ENCODE measurements at places on chromosomes 2 and 18.

GRCh38 chr2:5697562-5697961, 5.4 kb downstream of the SOX11 start:
- DNase-seq, result no peak

- DNase-seq, result peak; percentile 82
Measured at GRCh38 chr2:43426305-43427031, 169.4 kb downstream of the THADA start.

- no peak for DNase-seq
Measured at GRCh38 chr2:197207106-197207505, 103.5 kb downstream of the ANKRD44 start.

GRCh38 chr18:74273394-74273793, 18.4 kb downstream of the CYB5A start:
- DNase-seq, result peak; percentile 68

DNA sequence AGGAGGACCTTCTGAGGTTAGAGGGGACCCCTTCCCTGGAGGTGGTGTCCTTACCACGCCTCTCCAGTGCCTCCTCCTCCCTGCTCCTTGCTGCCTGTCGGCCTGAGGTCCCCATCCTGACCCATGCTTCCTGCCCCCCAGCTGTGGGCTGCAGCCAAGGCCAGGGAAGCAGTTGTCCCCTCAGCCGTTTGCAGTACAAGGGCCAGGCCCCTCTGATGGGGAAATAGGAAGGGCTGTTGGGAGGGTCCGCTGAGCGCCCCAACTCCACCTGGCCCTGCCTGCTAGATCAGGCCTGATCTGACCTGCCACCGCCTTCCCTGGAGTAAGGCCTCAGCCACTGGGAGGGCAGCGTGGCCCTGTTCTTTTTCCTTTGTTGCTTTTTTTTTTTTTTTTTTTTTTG, 219.8 kb downstream of the KLHL29 start:
- no peak for DNase-seq

DNA sequence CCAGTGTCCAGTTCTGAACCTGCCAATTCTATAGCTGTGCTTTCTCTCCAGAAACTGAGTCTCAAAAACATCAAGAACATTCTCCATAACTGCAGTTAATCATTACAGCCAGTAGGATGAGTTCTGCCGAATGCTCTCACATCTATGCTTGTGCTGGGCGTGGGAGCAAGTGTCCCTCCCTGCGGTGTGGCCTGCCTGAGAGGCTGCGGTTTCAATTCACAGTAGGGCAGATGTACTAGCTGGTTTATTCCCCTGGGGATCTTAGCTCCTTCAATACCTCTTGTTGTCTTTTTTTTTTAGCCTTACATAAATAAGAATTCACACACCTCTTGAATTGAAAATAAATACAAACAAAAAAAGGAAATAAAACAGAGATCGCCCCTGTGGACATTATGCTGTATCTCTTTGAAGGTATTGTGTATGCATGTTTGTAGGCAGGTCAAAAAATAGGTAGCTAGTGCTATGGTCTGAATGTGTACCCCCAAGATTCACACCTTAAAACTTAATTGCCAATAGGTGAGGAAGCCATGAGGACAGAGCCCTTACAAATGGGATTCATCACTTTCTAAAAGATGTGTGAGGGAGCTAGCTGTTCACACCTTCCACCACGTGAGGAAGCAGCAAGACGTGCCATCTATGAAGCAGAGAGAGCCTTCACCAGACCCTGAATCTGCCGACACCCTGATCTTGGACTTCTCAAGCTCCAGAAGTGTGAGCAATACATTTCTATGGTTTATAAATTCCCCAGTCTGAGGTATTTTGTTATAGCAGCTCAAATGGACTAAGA, 74.3 kb downstream of the BCL2L11 start:
- DNase-seq, result peak; percentile 19

DNA sequence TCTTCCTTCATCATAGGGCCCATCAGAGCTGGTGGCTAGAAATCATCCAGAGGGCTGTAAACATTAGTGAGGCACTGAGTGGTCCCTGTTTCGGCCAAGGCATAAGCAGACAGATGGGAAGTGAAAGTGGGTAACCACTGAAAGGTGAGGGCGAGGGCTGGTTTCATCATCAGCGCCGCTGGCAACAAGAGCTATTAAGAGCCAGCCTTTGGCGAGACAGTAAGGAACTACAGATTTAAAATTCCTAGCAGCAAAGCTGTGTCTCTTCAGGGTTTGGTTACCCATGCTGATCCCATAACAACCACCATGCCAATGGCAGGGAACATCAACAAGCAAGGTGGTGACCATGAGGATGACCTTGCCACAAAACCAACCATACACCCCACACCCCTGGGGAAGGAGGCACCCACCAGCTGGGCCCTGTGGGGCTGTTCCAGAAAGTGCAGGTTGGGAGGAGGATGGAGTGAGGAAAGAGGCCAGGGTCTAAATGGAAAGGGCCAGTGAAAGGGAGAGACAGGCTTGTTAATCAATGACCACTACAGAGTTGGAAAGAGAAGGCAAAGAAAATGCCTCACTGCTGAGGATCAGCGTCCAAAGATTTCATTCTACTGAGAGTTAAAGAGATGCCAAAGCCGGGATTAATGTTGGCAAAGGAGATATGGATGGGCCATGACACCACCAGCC, 9.0 kb upstream of the SLC20A1 start:
- no peak for DNase-seq

DNA sequence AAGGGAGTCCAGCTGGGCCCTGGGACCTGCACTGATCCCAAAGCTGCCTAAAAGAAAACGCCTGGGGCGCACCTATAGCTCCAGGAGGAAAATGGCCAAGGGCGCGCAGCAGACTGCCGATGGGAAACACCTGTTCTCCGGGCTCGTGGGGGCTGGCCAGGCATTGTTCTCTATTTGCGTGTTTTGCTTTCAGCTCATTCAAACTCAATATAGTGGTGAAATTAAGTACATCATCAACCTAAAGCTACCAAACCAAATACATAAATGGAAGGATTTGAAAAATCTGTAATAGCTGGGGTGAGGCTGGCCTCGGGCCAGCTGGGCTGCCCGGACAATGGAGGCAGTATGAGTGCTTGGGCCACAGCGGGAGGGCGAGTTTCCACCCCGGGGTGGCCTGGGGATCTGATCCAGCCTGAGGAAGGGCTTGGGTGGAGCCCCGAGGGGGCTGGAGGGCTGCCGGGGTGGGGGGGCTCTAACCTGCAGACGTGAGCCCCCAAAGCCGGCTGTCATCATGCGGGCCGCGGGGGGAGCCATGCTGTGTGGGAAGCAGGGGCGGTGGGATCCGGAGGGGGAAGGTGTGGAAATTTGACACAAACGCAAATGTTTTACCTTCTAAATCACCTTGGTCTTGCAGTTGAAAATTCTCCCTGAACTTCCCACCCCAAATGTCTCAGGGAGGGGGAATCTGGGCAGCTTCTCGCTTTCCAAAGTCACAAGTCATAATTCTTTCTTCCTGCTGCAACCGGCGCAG, 77.6 kb downstream of the ASB1 start:
- DNase-seq, result no peak

DNA sequence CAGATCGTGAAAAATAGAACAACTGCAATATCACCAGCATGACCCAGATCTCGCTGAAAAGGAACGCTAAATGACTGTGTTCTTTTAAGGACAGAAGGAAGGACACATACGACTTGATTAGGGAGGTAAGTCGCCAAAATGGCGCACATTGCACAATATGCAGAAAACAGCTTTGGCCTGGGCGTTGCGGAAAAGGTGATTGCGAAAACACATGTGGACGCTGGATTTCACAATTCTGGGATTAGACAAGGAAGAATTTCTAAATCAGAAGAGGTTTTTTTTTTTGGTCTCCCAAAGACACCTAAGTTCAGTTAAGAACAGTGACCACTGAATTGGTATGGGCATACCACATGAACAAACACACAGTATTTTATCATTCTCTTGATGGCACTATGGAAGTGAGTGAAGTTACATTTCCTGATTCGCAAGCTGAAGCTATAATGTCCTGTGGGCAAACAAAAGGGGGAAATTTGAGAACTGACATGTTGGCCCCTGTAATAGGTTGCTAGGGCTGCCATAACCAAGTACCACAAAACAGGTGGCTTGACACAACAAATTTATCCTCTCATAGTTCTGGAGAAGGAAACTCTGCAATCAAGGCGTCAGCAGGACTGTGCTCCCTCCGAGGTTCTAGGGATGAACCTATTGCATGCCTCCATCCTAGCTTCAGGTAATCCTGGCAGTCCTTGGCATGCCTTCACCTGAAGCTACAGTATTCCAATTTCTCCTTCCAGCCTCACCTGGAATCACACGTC, 25.8 kb upstream of the ERICH2 start:
- DNase-seq, result peak; percentile 30

GRCh38 chr18:33291539-33291938, 149.0 kb downstream of the CCDC178 start:
- peak; percentile 76 for DNase-seq
